ENCODE measurements at places on chromosomes 2 and 18.

DNA sequence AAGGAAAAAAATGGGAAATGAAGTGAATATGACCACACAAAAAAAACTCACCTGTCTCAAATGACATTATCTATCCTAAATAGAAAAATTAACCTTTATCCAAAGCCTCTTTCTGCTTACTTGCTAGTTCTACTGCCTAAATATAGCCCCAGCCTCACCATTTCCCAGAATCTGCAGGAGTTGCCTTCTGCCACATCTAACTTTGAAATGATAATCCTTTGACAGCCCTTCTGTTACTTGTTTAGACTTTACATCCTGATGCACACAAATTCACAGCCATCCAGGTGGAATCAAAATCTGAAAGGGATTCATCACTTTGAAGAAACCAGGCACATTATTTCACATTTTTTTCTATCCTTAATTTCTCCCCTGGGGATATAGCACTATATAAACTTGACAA is 1356.2 kb upstream of the NXPH2 start:
- no peak for DNase-seq

DNA sequence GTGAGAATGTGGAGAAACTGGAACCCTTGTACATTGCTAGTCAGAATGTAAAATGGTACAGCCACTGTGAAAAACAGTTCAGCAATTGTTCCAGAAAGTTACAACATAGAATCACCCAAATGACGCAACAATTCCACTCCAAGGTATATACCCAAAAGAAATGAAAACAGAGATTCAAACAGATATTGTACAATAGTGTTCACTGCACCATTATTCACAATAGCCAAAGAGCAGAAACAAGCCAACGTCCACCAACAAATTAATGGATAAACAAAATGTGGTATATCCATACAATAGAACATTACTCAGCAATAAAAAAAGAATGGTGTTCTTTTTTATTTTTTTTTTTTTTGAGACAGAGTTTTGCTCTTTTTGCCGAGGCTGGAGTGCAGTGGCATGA is 10.9 kb downstream of the CLASP1 start:
- no peak for DNase-seq

- DNase-seq: no peak
These were observed 49.8 kb downstream of the GLS start for GRCh38 chr2:190930411-190930810.

GRCh38 chr2:236753606-236754270 is 184.1 kb downstream of the ACKR3 start:
- DNase-seq: no peak

DNA sequence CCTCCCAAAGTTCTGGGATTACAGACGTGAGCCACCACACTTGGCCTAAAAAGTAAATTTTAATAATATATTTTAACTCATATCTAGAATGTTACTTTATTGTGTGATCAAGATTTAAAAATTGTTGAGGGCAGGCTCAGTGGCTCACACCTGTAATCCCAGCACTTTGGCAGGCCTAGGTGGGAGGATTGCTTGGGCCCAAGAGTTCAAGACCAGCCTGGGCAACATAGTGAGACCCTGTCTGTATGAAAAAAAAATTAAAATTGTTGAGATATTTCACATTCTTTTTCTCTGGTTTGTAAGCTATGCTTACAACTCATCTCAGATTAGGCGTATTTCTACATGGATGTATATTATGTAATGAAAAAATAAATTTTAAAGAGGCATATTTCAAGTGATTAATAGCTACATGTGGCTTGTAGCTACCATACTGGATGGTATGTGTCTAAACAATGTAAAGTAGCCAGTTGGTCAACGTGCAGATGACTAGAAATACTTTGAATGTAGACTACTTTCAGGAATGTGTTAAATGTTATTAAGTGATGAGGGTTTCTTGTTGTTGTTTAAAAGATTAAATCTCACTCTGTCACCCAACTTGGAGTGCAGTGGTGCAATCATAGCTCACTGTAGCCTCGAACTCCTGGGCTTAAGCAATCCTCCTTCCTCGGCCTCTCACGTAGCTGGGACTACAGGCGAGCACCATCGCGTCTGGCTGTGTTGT is 5.9 kb downstream of the RAB10 start:
- DNase-seq: no peak

DNA sequence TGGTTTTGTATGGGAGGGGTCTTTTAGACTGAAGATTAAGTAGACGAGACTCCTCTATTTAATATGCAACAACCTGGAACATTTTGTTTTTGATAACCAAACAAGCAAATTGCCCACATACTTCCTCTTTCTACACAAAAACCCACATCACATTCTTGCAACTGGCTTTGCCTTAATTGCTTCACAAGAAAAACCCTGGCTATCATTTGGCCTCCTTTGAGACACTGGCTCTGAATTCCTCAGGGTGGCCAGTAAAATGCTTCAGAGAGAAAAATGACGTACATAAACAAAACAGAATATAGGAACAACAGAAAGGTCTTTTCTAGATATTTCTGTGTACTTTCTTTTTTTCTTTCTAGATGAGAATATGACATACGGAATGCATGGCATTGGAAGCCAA is 103.0 kb downstream of the TRIB2 start:
- DNase-seq: no peak

DNA sequence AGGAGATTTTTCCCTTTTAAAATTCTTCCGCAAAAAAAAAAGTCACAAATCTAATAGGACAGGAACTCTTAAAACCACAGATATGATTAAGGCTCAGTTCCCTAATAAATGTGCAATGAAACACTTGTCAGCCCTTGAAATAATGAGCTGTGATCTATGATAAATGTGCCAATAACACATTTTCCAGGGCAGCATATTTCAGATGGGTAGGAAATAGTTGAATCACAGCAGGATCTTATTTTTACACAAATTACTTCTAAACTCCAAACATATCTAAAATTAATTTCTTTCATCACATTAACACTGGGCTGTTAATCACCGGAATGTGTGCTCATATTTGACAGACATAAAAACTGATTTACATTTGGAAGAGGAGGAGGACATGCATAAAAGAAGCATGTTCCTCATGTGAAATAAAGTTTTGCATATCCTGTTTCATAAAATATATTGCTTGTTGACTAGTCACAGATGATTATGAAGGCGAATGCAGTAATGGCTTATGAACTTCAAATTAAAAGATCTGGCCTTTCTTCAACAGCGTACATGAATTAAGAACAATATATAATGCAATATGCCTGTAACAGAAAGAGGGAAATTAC is 281.4 kb downstream of the PAX3 start:
- no peak for DNase-seq

GRCh38 chr2:229858351-229858750 is 63.5 kb downstream of the TRIP12 start:
- no peak for DNase-seq

GRCh38 chr2:10741139-10741538 is 19.7 kb downstream of the ATP6V1C2 start:
- DNase-seq: no peak

- no peak for DNase-seq
These were observed 2.7 kb upstream of the SLC23A3 start for GRCh38 chr2:219172231-219173154.

- DNase-seq: no peak
These were observed 48.5 kb upstream of the MCFD2 start for GRCh38 chr2:46963941-46964673.

DNA sequence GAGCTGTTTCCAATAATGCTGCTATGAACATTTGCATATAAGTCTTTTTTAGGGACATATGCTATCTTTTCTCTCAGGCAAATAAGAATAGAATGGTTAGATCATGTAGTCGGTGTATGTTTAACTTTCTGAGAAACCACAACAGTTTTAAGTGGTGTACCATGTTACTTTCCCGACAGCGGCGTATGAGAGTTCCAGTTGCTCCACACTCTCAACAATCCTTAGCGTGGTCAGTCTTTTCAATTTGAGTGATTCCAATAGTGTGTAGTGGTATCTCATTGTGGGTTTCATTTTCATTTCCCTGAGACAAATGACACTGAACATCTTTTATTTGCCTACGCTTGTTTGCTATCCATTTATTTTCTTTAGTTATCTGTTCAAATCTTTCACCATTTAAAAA is 149.5 kb downstream of the ACOXL start:
- DNase-seq: no peak

GRCh38 chr2:6054161-6054671 is 362.0 kb downstream of the SOX11 start:
- DNase-seq: no peak

DNA sequence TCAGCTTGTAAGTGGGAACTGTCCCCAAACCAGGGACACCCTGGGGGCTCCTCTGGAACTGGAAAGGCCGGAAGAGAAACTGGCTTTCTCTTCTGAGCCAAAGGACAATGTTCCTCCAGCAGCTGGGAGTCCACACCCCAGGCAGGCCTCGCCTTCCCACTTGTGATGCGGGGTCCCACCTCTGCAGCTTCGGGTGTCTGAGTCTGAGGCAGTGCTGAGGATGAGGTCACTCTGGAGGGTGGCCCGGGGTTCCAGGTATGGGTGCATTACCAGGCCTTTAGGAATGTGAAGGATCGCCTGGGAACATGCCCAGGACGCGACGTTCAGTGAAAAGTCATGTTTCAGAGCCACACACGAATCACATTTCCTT is 18.2 kb upstream of the BOK start:
- no peak for DNase-seq

GRCh38 chr2:165623161-165623560 is 153.7 kb downstream of the CSRNP3 start:
- DNase-seq: no peak

DNA sequence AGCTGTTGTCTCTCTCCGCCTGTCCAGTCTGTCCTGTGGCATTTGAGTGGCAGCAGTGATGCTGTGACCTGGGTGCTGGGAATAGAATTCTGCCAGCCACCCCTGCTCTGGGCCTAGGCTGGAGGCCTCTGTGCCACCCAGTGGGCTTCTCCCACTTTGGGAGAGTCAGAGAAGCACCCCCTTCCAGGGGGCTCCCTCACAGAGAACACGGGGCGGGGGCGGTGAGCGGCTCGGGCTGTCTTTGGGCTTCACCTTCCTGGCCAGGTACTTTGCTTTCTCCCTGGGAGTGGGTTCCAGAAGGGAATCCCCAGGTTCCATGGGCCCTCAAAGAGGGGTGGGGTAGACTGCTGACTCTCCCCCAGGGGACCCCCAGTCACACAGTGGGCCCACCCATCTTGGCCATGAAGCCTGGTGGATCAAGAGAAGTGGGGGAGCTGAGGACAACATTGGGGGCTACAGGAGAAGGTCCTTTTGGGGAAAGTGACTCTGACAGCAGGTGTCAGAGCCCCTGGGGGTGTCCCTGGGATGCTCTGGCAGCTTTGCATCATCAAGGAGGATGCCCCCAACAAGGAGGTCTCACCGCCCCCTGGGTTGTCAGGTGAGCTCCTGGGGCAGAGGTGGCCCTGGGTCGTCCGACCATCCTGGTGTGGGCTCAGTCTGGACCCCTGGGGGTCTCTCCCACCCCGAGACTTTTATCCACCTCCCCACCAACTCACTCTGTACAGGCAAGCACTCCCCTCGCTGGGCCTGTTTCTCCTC is 18.8 kb upstream of the BOK start:
- no peak for DNase-seq

DNA sequence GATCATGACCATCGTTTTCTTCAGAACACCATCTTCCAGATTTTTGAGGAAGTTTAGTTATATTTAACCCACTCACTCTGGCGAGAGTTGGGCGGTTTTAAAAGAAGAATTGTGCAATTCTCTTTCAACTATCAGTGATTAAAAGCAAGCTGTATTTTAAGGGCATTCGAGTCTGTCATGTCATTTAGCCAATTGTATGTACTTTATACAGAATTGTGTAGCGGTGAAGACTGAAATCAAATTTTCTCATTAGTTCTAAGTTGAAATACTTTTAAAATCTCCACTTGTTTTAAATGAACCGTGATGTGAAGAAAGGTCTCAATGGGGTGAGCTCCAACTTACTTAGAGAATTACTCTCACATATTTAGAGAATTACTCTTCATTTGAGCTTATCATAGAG is 214.6 kb upstream of the DTNA start:
- DNase-seq: no peak

DNA sequence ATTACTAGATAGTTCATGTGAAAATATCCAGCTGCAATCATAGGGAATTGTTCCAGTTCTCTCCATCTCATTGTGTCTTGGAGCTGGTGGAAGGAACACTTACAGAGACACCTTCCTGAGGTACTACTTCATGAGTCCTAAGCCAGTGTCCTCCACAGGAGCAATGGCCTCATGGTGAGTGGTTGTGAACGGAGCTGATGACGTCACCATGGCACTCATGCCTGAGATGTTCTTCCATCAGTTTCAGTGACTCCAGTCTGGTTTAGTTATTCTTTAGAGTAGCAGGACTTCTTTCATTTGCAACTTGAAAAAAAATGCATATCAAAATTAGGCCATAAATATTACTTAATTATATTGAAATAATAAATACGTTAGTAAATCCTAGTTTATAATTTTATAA is 418.6 kb downstream of the ZNF521 start:
- no peak for DNase-seq

DNA sequence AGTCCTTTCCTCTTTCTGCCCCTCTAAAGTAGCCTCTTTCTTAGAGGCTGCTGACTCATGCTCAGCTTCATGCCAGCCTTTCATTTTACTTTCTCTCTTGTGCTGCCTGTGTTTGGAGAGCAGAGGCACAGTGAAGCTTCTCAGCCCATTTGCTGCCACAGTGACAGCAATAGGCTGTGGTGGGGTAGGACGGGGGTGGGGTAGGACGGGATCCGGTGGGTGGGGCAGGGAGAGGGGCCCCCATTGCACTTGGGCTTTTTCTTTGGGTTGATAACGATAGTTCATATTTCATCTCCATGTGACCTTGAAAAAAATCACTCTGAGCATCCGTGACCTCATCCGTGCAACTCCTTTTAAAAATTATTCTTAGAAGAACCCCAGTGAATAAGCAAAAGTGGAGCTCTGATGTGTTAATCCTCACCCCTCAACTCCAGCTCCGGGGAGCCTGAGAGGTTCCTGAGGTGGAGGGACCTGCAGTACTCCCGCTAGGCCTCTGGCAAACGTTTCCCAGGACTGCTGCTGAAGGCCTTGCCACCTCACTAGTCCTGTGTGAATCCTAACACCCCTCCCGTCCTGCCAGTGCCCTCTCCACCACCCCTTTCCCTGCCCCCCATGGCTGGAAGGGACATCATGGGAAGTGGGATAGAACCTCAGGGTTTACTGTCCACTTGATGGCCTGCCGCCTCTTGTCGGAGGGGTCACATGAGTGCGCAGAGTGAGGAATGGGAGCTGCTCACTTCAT is 70.8 kb downstream of the INPP4A start:
- DNase-seq: no peak

- DNase-seq: no peak
These were observed 54.2 kb downstream of the IMPA2 start for GRCh38 chr18:12035481-12035880.

DNA sequence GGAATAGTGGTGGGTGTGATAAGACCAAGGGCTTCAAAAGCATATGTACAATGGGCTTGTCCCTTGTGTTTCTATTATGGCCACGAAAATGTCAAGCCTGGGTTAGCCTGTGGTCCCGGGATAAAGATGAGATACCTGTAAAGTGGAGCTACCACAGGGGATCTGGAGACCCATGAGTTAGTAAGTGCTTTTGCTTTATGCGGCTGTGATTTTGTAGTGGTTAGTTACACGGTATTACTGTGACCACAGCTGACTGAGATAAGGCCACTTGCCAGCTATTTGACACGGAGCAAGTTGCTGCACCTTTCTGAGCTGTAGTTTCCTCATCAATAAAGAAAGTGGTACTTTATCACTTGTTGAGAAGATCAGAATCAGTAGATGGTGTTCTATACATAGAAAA is 99.3 kb downstream of the PRELID3A start:
- no peak for DNase-seq

All from activated gamma-delta T cell (primary cell).